ENCODE measurements at places on chromosomes 7 and 10.

GRCh38 chr7:135260930-135261721, 27.5 kb downstream of the STRA8 start:
- DNase-seq: no peak

DNA sequence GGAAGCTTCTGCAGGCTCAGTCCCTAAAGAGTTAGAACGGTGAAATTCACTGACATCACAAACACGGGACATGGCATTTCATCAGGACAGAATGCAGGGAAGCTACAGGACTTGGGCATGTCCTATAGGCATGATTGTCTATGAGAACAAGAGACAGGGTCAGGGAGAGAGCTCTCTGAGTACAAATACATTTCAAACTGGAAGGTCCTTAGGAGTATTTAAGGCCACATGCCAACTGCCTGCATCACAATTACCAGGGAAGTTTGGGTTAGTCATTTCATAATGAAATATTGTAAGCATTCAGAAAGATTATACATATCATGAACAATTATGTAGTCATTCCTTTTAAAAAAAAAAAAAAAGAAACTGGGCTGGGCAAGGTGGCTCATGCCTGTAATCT, 71.3 kb downstream of the CREB3L2 start:
- no peak for DNase-seq

GRCh38 chr7:3309956-3310355, 8.9 kb downstream of the SDK1 start:
- DNase-seq: no peak

- peak; percentile 84 for DNase-seq
These were observed 92.2 kb downstream of the EGFR start for GRCh38 chr7:55110993-55111361.

- DNase-seq: no peak
These were observed 115.2 kb downstream of the TCERG1L start for GRCh38 chr10:131196176-131196885.

GRCh38 chr7:148334959-148335577, 255.5 kb upstream of the C7orf33 start:
- DNase-seq: no peak

DNA sequence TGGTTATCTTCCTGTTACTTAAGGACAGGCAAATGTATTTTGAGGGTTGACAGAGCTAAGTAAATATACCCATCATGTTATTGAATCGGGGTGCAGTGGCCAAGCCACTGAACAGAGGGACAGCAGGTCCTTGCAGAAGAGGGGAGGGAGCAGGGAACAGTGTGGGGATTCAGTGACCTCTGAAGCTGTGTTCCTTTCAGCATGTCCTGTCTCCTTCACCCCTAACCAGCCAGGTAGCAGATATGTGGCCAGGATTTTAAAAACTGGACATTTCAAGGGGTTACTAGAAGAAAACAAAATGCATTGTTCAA, 12.7 kb downstream of the ANK3 start:
- DNase-seq: no peak

DNA sequence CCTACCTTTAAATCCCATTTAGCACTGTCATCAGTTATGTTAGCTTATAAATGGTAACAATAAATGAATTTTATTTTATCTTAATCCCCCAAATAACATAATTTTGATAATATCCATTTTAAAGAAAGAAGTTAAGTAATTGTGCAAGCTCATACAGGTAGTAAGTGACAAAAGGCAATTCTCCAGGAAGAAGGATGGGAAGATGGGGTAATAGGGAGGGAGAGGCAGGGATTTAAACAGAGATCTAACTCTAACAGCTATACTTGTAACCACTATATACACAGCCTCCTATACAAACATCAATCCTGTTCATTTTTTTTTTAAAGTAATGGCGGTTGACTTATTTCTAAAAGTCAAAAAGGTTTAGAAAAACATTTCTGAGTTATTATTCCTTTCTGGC, 119.4 kb downstream of the SGMS1 start:
- no peak for DNase-seq
